ENCODE measurements at places on chromosomes 4 and X.

DNA sequence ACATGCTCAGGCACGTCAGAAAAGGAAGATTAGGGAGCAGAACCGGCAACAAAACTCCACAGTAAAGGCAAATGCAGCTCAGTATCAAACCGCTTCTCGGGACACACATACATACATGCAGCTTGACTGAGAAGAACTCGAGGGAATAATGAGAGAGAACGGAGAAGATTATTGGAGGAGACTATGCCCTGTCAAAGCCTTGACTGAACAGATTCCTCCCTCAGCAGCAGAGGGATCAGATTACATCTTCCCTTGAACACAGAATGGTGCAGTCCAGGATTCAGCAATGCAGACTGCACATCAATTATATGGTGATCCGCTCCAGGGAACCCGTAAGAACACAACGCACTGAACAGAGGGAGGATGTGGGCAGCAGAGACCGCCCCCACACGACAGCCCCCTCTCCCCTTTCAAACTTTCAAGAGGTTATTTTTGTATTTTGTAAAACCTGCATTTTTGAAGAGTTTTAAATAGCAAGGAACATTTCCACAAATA lies 183.2 kb downstream of the FBXW7 start:
- no peak for DNase-seq

DNA sequence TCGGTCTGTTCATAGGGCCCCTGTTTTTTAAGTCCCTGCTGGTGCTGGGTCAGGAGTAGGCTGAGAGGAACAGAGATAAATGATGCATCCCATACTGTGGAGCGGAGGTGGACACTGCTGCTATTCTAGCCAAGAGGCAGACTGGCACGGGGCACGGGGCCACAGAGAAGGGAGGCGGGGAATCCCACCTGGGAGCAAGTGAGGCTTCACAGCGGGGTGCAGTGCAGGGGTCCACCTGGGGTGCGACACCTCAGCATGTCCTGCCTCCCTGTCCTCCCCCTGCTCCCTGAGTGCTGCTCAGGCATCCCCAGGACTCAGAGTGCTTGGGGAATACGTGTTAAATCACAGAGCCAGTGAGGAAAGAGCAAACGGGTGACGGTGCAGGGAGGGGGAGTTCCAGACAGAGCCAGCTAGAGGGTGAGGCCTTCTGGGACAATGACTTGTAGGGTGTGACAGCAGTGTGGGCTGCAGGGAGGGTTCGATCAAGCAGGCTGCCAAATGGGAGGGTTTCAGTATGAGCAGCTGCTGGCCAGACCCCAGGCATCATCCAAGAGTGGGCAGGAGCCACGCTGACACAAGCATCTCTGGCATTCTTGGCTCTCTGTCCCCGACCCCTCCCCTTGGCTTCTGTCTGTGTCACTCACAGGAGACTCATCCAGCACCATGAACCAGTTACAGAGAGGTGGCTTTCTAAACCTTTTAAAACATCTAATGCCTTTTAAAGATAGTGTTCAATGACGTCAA lies 13.7 kb upstream of the HTRA3 start:
- DNase-seq, result no peak

- DNase-seq, result no peak
These were observed 225.0 kb downstream of the GRIA3 start for GRCh38 chrX:123408821-123409737.

GRCh38 chrX:136588036-136588435 lies 56.0 kb downstream of the VGLL1 start:
- DNase-seq, result no peak

DNA sequence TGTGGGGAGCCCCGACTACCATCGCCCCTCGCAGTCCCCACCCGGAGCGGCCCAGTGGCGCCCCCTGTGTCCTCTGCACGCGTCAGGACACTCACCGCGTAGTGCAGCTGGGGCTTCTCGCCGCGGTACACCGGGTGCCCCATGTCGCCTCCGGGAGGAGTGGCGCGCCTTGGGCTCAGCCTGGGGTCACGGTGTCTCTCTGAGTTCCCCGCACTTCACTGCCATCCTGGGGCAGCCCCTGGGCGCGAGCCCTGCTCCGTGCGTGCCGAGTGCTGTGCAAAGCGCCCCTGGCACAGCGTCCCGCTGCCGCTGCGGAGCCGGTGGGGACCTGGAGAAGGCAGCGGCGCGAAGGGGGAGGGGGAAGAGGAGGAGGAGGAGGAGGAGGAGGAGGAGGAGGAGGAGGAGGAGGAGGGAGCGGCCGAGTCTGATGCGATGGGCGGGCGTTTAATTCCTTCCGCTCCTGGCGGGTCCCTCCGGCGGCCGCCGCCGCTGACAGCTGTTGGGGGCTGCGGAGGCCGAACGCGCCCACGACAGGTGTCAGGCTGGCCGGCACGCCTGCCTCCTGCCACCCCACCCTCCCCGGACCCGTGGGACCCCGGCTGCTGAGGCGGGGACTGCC lies 134.3 kb downstream of the AMELX start:
- DNase-seq, result no peak
